ENCODE measurements at places on chromosomes 4 and X.

- no peaks in the 10 kb centered on the region for H3K36me3 ChIP-seq
- no peak overlapping the region for H3K27ac ChIP-seq
- H3K4me3 ChIP-seq = no peak overlapping the region
- H3K27me3 ChIP-seq = no peaks in the 10 kb centered on the region
Measured at GRCh38 chr4:13203101-13203500, 281.0 kb downstream of the RAB28 start.

DNA sequence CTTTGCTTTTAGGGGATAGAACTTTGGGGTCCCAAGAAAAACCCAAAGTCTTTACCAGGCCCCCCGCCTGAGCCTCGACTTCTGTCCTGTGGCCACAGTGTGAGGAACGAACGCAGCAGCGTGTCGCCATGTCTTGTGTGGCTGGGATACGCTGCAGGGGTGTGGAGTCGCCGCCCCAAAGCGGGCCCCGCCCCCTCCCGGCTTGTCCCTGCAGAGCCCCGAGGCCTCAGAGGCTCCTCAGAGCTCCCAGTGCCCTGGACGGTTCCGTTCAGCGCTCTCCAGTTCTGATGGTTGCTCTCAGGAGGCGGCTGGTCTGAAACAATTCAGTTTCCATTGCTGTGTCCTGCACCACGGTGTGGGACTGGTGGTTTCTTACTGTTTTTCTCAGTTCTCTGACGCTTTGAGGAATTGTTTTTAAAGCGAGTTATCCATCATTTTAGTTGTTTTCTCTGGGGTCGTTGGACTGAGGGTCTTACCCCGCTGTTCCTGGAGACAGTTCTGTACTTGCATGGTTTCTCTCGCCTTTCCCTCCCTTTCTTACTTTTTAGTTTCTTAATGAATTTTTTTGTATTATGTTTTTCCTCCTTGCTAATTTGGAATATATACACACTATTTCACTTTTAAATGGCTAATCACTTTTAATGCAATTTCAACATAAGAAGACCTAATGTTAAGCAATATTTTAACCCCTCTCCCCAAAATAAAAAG, 1.6 kb upstream of the IDUA start:
- no peaks in the 10 kb centered on the region for H3K27me3 ChIP-seq
- peaks cover 8% of the 10 kb centered on the region for H3K4me1 ChIP-seq
- peak overlapping the region; percentile 60 for H3K4me3 ChIP-seq
- no peak overlapping the region for H3K27ac ChIP-seq
- DNase-seq = no peak

GRCh38 chrX:154821523-154821922, 12.9 kb downstream of the SMIM9 start:
- DNase-seq = no peak
- H3K27me3 ChIP-seq = no peaks in the 10 kb centered on the region
- H3K36me3 ChIP-seq = no peaks in the 10 kb centered on the region
- H3K27ac ChIP-seq = no peak overlapping the region

GRCh38 chrX:76921176-76921575, 493.7 kb downstream of the MAGEE1 start:
- DNase-seq = no peak
- H3K4me1 ChIP-seq = no peaks in the 10 kb centered on the region
- no peaks in the 10 kb centered on the region for H3K36me3 ChIP-seq
- H3K4me3 ChIP-seq = no peak overlapping the region
